ENCODE measurements at places on chromosomes 1 and 21.

- H3K4me1 ChIP-seq: no peaks in the 10 kb centered on the region
- H3K36me3 ChIP-seq: no peaks in the 10 kb centered on the region
- no peak for DNase-seq
- no peak overlapping the region for H3K4me3 ChIP-seq
- H3K27ac ChIP-seq: no peak overlapping the region
Measured at GRCh38 chr21:23955135-23955843, 1652.0 kb downstream of the MRPL39 start.

GRCh38 chr21:21439761-21440160 lies 441.6 kb downstream of the NCAM2 start:
- no peak overlapping the region for H3K27ac ChIP-seq
- peaks cover 5% of the 10 kb centered on the region for H3K36me3 ChIP-seq
- H3K4me3 ChIP-seq: no peak overlapping the region
- no peaks in the 10 kb centered on the region for H3K4me1 ChIP-seq

DNA sequence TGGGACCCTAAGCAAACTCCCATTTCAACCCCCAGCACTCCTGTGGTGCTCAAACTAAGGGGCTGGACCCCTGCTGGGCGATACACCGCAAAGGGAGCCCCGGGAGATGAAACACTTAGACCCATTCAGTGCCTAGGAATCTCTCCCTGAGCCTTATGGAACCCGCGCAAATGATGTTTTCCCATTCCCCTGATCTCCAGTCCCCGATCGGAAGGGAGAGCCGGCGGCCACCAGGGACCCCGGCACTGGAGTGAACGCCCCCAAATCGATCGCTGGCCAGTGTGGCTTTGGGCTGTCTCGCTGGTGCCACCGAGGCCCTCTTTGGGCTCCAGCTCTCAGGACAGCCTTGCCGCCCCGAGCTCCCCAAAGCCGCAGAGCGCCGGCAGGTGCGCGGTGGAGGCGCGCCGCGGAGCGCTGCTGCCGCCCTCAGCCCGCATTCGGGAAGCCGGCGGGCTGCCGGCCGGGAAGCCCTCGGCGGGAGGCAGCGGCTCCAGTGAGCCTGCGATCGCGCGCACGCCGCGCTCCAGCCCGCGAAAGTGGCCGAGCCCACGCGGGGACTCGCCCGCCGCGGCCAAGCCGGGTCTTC lies 1.1 kb downstream of the PLXNA2 start:
- H3K27ac ChIP-seq: no peak overlapping the region
- H3K36me3 ChIP-seq: no peaks in the 10 kb centered on the region
- H3K27me3 ChIP-seq: peaks cover 16% of the 10 kb centered on the region
- H3K4me1 ChIP-seq: peaks cover 49% of the 10 kb centered on the region
- no peak for DNase-seq

GRCh38 chr1:205450448-205450847 lies 5.4 kb downstream of the BLACAT1 start:
- no peak overlapping the region for H3K4me3 ChIP-seq
- H3K27ac ChIP-seq: peak overlapping the region; percentile 21
- no peaks in the 10 kb centered on the region for H3K36me3 ChIP-seq
- no peak for DNase-seq

DNA sequence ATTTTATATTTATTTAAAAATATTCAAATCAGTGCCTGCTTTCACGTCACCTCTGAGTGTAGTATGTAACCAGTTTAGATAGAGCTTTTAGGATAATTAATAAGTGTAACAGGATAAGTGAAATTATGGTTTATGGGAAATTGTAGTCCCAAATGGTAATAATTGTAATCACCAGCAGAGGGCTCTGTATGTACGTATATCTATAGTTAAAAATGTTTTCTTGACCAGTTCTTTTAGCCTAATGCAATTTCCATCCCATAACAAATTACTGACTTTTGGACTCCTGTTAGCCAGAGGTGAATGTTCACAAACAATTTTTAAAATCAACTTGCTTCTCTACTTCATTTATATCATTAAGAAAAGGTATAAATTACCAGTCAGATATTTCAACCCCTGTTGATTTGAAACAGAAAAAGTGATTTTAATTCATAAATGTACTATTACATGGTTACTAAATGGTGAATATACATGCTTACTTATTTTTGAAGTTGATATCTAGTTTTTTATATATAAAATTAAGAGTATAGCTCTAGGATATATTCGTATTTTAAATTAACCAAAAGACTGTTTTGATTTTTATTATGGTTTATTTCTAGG lies 25.3 kb downstream of the SLC30A7 start:
- DNase-seq: no peak
- H3K4me3 ChIP-seq: no peak overlapping the region
- peaks cover 25% of the 10 kb centered on the region for H3K36me3 ChIP-seq
- no peaks in the 10 kb centered on the region for H3K27me3 ChIP-seq
- no peak overlapping the region for H3K27ac ChIP-seq

DNA sequence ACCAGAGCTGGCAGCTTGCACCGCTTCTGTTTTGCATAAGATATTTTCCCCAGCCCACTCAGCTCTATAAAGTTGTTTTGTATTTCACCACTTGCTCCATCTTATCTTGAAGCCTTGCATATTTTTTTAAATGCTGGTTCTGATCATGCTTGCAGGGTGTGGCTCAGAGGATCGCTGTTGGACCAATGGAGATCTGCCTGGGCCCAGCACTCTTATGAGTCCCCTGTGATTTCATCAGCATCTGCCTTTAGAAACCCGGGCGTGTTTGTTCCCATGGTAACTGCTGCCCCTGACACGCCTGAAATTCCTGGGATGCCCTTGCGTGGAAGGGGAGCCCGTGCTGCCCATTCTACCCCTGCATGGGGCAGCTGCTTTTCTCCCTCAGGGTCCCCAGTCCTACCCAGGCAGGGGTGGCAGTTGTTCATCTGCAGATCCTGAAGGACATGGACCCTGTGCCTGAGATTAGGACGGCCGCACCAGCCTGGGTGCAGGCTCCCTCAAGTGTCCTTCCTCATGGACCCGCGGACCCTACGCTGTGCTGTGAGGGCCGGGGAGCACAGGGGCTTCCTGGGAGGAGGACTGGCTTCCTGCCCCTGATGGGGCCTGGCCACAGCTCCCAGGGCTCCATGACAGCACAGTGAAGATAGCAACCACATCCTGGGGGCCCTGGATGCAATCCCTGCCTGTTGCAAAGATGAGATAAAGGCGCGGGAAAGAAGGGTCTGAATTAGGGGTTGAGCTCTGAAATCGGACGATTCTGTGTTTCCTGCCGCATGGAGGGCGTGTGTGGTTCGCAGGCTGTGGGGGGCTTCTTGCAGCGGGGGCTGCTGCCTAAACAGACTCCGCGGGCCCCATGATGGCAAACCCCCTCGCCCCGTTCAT lies 226.5 kb downstream of the SDCCAG8 start:
- no peak for DNase-seq
- H3K27me3 ChIP-seq: peaks cover 3% of the 10 kb centered on the region
- H3K4me1 ChIP-seq: peaks cover 12% of the 10 kb centered on the region
- peaks cover 7% of the 10 kb centered on the region for H3K36me3 ChIP-seq
- peak overlapping the region; percentile 43 for H3K27ac ChIP-seq

DNA sequence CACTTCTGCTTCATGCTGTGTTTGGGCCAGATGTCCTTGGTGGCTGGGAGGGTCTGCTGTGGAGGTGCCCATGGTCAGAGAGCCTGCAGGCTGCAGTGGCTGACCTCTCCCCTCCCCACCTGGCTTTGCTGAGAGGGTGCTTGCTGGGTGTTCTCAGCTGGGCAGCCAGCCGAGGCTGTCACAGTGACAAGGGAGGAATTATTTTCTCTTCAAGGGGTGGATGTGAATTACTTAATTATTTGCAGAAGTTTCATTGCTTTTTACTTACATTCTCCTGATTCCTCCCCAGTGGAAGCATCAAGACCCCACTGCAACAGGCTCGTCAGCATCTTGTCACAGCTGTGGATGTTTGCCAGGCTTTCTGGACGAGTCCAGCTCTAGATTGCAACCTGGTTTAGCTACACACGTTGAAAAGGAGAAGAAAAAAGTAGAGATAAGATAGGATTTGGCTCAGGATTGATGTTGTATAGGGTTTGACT lies 70.3 kb downstream of the GALNT2 start:
- no peaks in the 10 kb centered on the region for H3K36me3 ChIP-seq
- H3K27ac ChIP-seq: no peak overlapping the region
- H3K4me3 ChIP-seq: no peak overlapping the region
- DNase-seq: no peak
- peaks cover 1% of the 10 kb centered on the region for H3K27me3 ChIP-seq

DNA sequence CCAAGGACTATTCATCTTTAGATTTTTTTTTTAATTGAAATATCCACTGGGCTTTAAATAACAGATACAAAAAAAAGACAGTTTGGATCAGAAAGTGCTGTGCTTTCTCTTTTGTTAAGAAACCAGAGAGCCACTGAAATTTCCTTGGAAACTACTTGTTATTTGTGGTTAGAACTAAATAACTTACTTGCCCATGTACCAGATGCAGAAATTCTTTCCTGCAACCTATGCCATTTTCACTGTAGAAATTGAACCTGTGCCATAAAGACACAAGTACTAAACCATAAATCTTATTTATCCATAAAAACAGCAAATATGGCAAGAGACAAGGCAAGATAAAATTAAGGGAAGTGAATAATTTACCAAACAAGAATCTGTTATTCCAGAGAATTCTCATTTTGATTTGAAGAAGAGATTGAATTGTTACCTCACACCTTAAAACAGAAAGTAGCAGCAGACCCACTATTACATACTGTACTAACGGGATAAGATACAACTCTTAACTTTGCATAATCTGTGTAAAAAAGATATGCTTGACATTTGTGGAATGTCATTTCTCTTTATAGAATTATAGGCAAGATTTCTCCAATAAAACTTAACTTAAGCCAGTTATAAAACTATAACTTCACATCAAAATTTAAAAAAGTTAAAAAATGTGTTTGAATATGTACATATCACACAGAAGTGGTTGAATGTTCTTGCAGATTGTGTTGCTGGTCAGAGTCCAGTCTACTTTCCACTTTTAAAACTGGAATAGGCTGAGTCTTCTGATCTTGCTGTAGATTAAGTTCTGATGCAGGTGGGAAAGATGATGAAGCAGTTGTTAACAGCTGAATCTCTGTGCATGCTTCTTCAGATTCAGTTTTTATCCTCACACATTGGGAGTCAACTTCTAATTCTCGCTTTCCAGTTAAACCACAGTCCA lies 6.3 kb upstream of the PHTF1 start:
- H3K4me1 ChIP-seq: no peaks in the 10 kb centered on the region
- H3K27ac ChIP-seq: no peak overlapping the region
- DNase-seq: no peak
- H3K4me3 ChIP-seq: no peak overlapping the region
- H3K36me3 ChIP-seq: peaks cover 15% of the 10 kb centered on the region

- DNase-seq: peak; percentile 8
- peaks cover 27% of the 10 kb centered on the region for H3K4me1 ChIP-seq
- H3K4me3 ChIP-seq: no peak overlapping the region
- no peaks in the 10 kb centered on the region for H3K36me3 ChIP-seq
Measured at GRCh38 chr1:2351723-2352122, 39.6 kb downstream of the MORN1 start.

Data from mesothelial cell of epicardium (in vitro differentiated cells).